Stimulated activated CD4-positive, alpha-beta T cell treated with anti-CD3 and anti-CD28 coated beads, Interleukin-4, amount 100 ng/mL, for 24 hours (primary cell): ENCODE measurements at places on chromosomes 3 and 15.

- no peak for DNase-seq
Observed at GRCh38 chr3:147197739-147198138, 208.6 kb downstream of the ZIC4 start.

DNA sequence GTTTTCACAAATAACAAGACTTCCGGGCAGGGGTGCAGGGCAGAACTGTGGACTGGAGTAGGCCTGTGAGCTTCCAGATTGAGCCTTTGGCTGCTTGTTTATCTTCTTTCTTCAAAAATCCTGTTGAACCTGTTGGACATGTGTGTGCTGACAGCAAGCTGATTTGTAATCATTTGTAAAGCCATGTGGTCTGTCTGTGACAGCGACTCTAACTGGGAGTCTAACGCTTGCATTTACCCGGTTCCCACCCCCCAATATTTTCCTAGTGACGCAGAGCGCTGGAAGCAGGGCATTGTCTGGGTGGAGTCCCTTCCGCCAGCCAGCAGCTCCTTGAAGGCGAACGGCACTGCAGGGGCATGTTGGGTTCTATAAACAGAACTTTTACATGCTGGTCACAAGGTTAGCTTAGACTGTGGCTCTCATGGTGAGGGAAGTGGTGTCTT, 85.7 kb upstream of the MYZAP start:
- DNase-seq = no peak

- DNase-seq = no peak
Observed at GRCh38 chr3:130854208-130854864, 39.5 kb upstream of the ATP2C1 start.

- no peak for DNase-seq
Observed at GRCh38 chr3:168220556-168220955, 124.8 kb upstream of the GOLIM4 start.

DNA sequence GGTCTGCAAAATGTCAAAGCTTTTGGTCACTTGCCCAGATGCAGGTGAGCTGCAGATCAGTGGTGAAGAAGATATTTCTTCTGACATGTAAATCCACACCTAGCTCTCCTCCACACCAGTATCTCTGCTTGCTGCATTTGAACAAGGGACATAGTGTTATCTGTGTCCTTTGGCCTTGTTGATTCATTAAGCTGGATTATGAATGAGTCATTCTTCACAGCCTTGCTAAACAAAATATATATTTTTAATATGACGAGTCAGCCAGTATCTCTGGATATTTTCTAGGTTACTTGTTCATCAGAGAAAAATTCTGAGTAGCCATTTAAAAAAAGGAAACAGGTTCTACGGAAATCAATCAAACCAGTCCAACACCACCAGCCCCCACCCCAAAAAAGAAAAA, 190.6 kb upstream of the ADAMTS9 start:
- DNase-seq = no peak

DNA sequence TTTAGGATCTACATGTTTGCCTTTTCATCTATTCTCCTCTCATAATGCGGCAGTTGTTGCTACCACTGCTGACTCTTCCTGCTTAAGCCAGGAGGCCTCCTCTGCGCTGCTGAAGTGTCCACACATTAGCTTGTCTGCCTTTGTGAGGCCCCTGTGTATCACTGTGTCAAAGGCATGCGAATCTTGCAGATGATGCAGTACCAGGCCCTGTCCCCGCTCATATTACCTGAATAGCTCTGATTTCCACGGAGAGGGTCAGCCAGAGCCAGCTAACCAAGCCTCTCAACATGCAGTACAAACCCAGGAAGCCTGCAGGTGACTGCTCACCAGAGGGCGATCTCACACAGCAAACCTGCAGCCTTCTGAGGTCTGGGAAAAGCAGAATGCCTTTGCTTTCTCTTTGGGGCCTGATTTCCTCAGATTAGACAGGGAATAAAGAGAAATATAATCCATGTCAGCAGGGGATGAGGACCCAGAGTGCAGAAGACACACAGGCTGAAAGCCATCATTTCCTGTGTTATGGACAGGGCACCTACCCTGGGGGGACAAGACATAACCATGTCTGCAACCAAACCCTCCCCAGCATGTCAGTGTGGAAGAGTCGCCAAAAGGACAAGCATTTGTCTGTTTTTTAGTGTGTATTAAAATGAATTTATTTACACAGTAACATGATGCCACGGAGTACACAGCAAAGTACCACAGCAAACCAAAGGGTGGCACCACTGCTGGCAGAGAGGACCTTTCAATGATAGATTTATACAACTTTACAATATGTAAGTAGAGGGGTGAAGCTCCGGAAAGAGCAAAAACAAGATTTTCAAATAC, 36.8 kb upstream of the TSPAN3 start:
- peak; percentile 38 for DNase-seq

- DNase-seq = peak; percentile 91
Observed at GRCh38 chr3:4980229-4981203, 1.3 kb downstream of the BHLHE40 start.

GRCh38 chr15:29934251-29934650, 112.0 kb upstream of the TJP1 start:
- DNase-seq = no peak

GRCh38 chr15:75134748-75135147, 66.9 kb upstream of the C15orf39 start:
- DNase-seq = no peak

- no peak for DNase-seq
Observed at GRCh38 chr3:40864915-40865314, 334.4 kb upstream of the CTNNB1 start.

- peak; percentile 19 for DNase-seq
Observed at GRCh38 chr15:43776101-43776717, 557 bp downstream of the ELL3 start.

- DNase-seq = no peak
Observed at GRCh38 chr3:10389995-10390394, 69.1 kb upstream of the SEC13 start.

DNA sequence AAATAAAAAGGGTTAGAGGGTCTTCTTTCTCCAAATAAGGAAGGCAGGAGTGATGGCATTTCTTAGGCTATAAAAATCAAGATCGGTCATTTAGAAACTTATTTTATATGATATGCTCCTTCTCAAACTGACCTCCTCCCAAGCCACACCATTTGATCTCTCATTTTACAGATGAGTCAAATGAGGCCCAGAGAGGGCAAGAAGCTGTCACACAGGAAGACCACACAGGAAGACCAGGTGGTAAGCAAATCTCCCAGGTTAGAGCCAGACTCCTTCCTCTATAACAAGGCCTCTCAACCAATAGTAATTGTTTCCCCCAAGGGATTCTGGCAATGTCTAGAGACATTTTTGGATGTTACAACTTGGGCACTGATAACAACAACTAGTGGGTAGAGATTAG, 13.8 kb downstream of the TLE3 start:
- no peak for DNase-seq

- no peak for DNase-seq
Observed at GRCh38 chr15:77027697-77028450, 32.9 kb downstream of the PSTPIP1 start.

- no peak for DNase-seq
Observed at GRCh38 chr3:60131618-60132017, 1081.8 kb upstream of the CFAP20DC start.

GRCh38 chr3:191440532-191440931, 20.4 kb upstream of the PYDC2 start:
- DNase-seq = no peak

DNA sequence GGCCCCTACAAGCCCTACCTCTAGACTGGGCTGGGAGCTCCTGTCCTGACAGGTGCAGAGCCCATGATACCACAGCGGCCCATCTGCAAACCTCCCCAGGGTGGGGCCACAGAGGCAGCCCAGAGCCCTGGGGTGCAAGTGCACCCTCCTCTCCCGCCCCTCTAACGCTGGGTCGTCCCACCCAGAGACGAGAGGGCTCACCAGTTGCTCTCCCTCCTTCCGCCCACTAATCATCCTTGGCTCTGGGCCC, 742 bp downstream of the TNK2 start:
- no peak for DNase-seq

DNA sequence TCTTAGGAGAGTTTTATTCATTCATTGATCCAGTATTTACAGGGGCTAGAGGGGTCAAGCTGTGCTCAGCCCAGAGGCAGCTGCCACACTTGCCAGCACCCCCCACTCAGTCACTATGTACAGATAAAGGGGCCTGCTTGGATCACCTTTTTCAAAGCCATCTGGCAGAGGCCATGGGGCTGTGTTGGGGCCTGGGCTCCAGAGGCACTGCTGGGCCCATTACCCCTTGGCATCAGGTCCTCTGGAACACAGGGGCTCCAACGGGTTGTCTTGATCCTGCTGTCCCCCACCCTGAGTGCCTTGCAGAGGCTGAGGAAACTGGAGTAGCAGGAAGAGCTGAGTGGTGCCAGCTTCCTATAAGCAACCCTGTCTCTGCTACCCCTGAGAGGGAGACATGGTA, 43.9 kb downstream of the SEMA3G start:
- no peak for DNase-seq

- DNase-seq = peak; percentile 8
Observed at GRCh38 chr3:120182613-120183511, 88.6 kb upstream of the GSK3B start.

DNA sequence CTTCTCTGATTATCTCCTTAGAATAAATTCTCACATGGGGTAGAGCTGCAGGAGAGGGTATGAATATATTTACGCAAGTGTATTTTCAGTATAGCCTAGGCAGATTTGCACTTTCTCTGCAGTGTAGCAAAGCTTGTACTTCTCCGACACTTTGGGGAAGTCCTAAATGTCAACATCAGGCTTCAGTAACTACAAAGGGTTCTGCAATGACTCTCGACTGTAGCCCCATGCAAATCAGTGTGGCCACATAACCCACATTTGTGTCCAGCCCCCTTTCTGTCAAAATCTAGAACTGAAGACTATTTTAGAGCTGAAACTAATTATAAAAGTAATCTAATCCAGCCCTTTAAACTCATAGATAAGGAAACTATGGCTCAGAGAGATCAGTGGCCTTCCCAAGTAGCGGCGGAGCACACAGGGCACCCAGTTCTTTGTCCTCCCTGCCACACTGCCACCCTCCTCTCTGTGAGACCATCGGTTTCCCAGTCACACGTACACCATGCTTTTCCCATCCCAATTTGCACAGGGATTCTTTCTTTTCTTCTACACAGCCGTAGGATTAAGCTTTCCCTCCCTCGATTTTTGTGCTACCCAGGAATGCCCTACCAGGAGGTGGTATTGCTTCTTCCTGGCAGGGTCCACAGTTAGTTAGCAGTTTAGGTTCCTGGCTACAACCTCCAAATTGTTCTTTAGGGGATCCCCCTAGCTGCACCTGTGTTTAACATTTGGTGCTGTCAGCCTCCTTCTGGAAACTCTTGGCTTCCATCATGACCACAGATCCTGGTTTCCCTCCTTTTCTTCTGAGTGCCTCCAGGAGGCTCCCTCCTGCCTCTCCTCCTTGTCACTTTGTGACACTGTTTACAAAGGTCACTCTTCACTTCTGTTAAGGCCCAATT, 22.9 kb downstream of the MRAS start:
- no peak for DNase-seq

- no peak for DNase-seq
Observed at GRCh38 chr15:44193651-44194322, 1.3 kb downstream of the FRMD5 start.
